Stimulated activated CD4-positive, alpha-beta T cell treated with anti-CD3 and anti-CD28 coated beads, Interleukin-2, amount 100 ng/mL, for 24 hours (primary cell): ENCODE measurements at places on chromosomes 4 and X.

DNA sequence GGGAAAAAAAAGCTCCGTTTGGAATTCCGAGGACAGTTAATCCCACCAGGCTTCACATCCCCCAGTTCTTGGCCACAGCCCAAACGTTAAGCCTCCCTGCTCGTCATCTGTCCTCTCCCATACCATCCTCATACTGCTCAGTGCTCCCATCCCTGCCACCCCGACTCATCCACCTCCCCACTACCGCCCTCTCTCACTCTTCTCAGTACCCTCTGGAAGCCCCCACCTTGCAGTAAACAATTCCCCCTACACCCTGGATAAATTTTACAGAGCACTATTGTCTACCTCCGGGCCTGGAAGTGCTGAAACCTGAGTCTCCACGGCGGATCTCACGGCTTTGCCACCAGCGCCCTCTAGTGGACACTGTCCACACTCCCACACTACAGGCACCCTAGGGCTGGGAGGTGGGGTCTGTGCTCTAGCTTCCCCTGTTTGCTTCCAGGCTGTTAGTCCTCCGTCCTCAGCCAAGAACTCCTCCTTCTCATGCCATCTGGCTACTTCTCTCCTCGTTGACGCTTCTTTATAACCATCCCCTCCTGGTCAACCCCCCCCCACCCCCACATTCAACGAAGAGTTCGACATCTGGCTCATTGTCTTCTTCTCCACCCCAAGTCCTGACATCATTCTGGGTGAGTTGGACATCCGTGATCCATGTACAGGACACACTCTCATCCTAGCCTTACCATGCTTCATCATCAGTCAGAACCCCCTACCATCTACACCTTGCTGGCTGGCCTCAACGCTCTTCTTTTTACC is 54.5 kb downstream of the RTL9 start:
- DNase-seq = peak; percentile 70

- DNase-seq = no peak
Measured at GRCh38 chrX:50704360-50704759, 109.6 kb downstream of the SHROOM4 start.

DNA sequence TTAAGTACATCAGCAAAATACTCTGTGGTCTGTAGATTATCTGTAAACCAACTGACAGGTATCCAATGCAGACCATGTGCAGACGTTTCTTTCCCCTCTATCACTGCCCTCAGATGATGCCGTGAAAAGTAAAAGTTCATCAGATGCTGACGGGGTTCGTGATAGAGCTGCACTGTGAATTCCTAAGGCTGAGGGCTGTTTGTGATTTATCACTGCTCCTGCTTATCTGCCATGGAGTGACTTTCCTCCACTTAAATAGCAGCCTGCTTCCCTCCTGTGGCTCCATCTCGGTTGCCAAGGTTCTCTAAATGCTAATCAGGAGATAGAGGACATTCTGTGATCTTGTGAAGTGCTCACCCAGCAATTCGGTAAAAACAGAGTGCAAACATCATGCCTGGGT is 89.3 kb upstream of the SRD5A3 start:
- no peak for DNase-seq

DNA sequence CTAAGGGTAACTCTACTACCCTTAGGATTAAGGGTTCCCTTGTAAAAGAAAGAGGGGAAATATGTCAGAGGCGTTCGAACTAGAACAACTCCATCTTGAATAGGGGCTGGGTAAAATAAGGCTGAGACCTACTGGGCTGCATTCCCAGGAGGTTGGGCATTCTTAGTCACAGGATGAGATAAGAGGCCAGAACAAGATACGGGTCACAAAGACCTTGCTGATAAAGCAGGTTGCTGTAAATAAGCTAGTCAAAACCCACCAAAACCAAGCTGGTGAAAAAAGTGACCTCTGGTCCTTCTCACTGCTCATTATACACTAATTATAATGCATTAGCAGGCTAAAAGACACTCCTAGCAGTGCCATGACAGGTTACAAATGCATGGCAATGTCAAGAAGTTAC is 922.0 kb downstream of the DMD start:
- no peak for DNase-seq

DNA sequence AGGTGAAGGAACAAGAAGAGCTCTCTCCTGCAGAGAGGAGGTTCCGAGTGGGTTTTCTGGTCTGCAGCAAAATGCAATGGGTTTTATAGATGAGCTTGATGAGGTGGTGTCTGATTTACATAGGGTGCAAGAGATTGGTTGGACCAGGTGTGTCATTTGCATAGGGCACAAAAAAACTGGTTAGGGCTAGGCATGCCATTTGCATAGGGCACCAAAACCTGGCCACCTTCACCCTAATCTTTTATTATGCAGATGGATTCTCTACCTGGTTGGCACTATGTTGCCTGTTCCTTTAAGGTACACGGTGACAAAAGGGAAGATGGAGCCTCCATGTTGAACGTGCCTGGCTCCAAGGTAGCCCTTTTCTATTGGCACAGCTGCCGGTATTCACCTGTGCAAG is 94.5 kb upstream of the PRKX start:
- no peak for DNase-seq

- no peak for DNase-seq
Measured at GRCh38 chr4:1379351-1379781, 26.9 kb downstream of the NKX1-1 start.
